ENCODE measurements at places on chromosomes 4 and X. TPM values are rescaled to one million over a fixed set of nuclear protein-coding genes. Genes with fewer than 3 reads are reported as not detected.

Gene IL9R
- total RNA-seq = 0.32 TPM

Gene RHOXF2
- not detected for total RNA-seq

Gene GYPE
- total RNA-seq = 1.2 TPM

Gene CT45A2
- not detected for total RNA-seq

Gene RHOXF2B
- total RNA-seq = not detected

Gene TMPRSS11E
- 13.0 TPM for total RNA-seq

Gene RTL9
- total RNA-seq = not detected

Gene TKTL2
- not detected for total RNA-seq

Gene MAP7D2
- 0.42 TPM for total RNA-seq

Gene POU4F2
- not detected for total RNA-seq

Gene ZMAT1
- total RNA-seq = 11.1 TPM

Gene STOX2
- 13.2 TPM for total RNA-seq

Gene GLOD5
- not detected for total RNA-seq

Gene TASL
- 2.0 TPM for total RNA-seq

Gene CLNK
- 0.73 TPM for total RNA-seq

Gene F11
- total RNA-seq = not detected

Gene F8A2
- not detected for total RNA-seq

Data from gastroesophageal sphincter (tissue), 4 donors.